ENCODE measurements at places on chromosomes 7 and 10. TPM values are rescaled to one million over a fixed set of nuclear protein-coding genes. Genes with fewer than 3 reads are reported as not detected.

- H3K4me1 ChIP-seq: no peaks in the 10 kb centered on the region
- peak overlapping the region; percentile 63 for H3K4me3 ChIP-seq
- no peak overlapping the region for H3K27ac ChIP-seq
- DNase-seq: no peak
- H3K36me3 ChIP-seq: no peaks in the 10 kb centered on the region
Measured at GRCh38 chr7:99579281-99579955, 18.6 kb upstream of the TMEM225B start.

- H3K27ac ChIP-seq: no peak overlapping the region
- no peaks in the 10 kb centered on the region for H3K4me1 ChIP-seq
- no peaks in the 10 kb centered on the region for H3K27me3 ChIP-seq
- H3K36me3 ChIP-seq: no peaks in the 10 kb centered on the region
- no peak for DNase-seq
- H3K4me3 ChIP-seq: no peak overlapping the region
Measured at GRCh38 chr10:78927257-78927995, 141.3 kb upstream of the ZMIZ1 start.

DNA sequence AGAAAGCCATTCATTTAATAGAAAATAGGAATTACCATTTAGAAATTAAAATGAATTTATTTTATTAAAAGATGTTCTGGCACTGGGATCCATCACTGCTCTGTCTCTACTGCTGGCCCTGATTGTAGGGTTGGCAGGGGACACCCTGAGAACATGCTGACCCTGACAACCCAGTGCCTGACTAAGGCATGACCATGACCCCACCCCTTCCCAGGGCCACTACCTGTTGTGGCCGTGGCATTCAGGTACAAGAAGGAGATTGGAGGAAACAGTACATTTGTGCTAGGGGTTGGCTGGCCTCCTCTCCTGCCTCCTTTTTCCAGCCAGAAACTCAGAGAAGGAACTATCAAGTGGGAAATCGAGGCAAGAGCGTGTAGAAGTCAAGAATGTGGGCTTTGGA is 197.0 kb upstream of the ZMIZ1 start:
- H3K4me1 ChIP-seq: no peaks in the 10 kb centered on the region
- no peak overlapping the region for H3K27ac ChIP-seq
- H3K36me3 ChIP-seq: no peaks in the 10 kb centered on the region
- H3K27me3 ChIP-seq: no peaks in the 10 kb centered on the region
- no peak overlapping the region for H3K4me3 ChIP-seq

- H3K36me3 ChIP-seq: no peaks in the 10 kb centered on the region
- no peaks in the 10 kb centered on the region for H3K27me3 ChIP-seq
- H3K4me3 ChIP-seq: no peak overlapping the region
- DNase-seq: no peak
Measured at GRCh38 chr10:131119626-131120355, 191.7 kb downstream of the TCERG1L start.

GRCh38 chr7:133365917-133366316 is 113.0 kb downstream of the EXOC4 start:
- no peaks in the 10 kb centered on the region for H3K27me3 ChIP-seq
- no peak overlapping the region for H3K27ac ChIP-seq
- H3K4me1 ChIP-seq: no peaks in the 10 kb centered on the region
- H3K36me3 ChIP-seq: no peaks in the 10 kb centered on the region
- H3K4me3 ChIP-seq: no peak overlapping the region
- peak; percentile 14 for DNase-seq

DNA sequence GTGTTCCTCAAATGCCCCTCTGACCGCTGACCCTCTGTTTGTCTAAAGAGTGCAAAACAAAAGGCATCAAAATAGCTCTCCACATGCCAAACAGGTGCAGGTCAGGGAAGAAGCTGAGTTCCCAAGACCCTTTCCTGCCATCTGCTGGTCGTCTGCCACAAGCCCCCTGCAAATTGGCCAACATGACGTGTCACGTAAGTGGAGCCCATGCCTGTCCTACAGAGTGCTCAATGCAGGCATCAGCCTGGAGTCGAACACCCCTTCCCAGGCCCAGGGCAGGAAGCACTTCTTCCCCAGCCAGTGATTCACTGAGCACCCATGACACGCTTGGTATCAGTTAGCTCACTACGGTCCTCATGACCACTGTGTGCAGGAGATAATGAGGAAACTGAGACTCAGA is 14.1 kb downstream of the TMEM72 start:
- H3K27me3 ChIP-seq: no peaks in the 10 kb centered on the region
- no peak for DNase-seq
- no peak overlapping the region for H3K4me3 ChIP-seq
- H3K27ac ChIP-seq: no peak overlapping the region

DNA sequence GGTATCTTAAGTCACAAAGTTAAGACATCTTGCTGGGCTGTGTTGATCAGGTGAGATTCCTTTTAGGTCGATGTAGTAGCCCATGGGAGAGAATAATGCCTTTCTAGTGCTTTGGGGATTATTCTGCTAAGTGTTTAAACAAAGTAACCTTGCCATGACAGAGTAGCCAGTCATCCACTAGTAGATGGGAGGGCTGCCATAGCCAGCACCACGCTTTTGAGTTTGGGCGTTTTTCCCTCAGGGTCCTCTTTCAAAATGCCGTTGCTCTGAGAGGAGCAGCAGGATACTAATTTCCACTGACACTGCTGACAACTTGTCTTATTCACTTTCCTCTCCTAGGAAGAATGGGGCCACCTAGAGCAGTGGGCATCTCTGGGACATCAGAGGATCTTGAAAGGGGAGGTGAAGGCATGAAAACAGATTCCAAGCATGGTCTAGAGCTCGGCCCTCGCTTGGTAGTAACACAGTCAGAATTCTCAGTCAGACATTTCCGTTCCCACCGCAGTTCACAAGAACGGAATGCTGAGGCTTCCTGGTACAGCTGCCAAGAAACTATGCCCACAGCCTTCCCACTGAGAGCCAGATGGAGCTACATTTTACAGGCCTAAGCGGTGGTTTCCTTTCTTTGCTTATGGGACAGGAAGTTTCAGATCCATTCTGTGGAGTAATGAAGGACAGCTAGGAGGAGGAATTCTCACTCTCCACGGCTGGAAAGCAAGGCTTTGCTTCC is 15.3 kb upstream of the RSU1 start:
- H3K27ac ChIP-seq: peak overlapping the region; percentile 21
- H3K4me1 ChIP-seq: no peaks in the 10 kb centered on the region
- no peaks in the 10 kb centered on the region for H3K27me3 ChIP-seq
- DNase-seq: no peak
- H3K36me3 ChIP-seq: no peaks in the 10 kb centered on the region
- H3K4me3 ChIP-seq: no peak overlapping the region

- peaks cover 7% of the 10 kb centered on the region for H3K4me1 ChIP-seq
- no peak overlapping the region for H3K27ac ChIP-seq
- H3K4me3 ChIP-seq: no peak overlapping the region
Measured at GRCh38 chr7:98868450-98868849, 1.4 kb downstream of the TMEM130 start.

- no peak for DNase-seq
- no peak overlapping the region for H3K27ac ChIP-seq
- H3K4me1 ChIP-seq: no peaks in the 10 kb centered on the region
- H3K4me3 ChIP-seq: no peak overlapping the region
Measured at GRCh38 chr10:11642566-11642965, 31.1 kb upstream of the USP6NL start.

DNA sequence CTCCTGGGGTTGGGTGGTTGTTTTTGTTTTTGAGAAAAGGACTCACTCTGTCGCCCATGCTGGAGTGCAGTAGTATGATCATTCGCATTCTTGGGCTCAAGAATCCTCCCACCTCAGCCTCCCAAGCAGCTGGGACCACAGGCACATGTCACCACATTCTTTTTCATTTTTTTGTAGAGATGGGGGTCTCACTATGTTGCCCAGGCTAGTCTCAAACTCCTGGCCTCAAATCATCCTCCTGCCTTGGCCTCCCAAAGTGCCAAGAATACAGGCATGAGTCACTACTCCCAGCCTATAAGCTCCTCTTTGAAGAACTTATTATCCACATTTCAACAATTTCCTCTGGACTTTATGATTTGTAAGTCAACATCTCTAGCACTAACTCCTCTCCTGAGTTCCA is 102.7 kb downstream of the KMT2C start:
- H3K4me3 ChIP-seq: no peak overlapping the region
- no peak for DNase-seq
- H3K4me1 ChIP-seq: no peaks in the 10 kb centered on the region
- H3K36me3 ChIP-seq: no peaks in the 10 kb centered on the region
- no peaks in the 10 kb centered on the region for H3K27me3 ChIP-seq

DNA sequence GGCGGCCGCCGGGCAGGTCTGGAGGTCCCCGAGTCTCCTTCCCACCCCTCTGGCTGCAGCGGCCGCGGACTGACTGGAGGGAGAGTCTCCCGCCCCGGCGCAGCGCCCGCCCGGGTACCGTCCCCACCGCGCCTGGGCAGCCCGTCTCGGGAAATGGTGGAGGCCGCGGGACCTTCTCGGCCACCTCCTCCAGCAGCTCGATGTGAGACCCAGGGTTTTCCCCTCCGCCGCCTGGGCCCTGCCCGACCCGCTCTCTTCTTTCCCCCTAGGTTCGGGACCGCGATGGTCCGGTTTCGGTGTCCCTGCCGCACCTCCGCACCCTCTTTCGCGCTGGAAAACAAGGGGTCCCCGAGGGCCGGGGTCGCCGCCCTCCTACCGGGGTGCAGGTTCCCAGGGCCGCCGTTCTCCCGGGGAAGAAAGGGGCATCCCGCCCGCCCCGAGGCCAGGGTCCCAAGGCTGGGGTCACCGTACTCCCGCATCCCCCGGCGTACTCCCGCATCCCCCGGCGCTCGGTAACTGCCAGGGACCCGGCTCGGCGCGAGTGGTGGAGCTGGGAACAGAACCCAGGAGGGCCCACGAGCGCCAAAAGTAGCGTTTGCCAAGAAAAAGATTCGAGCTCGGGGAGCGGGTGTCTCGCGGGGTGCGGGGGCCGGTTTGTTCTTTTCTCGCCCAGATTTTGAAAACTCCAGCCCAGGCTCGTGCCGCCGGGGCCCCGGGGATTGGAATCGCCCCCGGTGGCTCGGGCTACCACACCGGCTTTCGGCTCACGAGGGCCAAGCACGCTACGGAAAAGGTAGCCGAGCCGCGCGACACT is 3.4 kb downstream of the TNRC18 start:
- no peaks in the 10 kb centered on the region for H3K27me3 ChIP-seq
- DNase-seq: peak; percentile 35
- H3K4me1 ChIP-seq: peaks cover 13% of the 10 kb centered on the region

DNA sequence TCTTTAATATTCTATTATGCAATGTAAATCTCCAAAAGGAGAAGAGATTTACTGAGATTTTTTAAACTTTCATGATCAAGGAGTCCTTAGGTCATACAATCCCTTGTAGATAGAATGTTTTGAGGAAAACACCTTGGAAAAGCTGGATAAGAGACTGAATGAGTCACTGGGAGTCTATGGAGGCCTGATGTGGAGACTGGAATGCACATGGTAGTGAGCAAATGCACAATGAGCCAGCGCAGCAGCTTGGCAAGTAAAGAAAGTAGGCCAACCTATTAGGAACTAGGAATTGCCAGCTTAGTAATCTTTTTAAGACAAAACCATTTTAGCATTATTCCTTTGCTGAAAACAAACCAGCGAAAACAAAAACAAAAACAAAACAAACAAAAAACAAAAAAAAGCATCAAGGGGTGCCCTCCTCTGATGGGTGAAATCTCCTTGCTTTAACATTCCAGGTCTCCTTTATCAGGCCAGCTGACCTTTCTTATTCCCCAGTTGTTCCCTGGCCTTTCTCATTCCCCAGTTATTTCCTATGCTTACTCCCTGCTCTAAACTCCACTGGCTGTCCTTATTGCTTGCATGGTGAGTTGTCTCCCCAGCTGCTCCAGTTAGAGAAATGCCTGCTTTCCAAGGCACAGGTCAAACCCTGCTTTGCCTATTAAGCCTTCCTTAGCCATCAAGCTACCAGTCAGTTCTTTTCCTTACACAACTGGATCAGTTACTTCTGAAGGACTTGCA is 135.8 kb downstream of the PLCE1 start:
- H3K4me3 ChIP-seq: no peak overlapping the region
- no peaks in the 10 kb centered on the region for H3K36me3 ChIP-seq
- no peak for DNase-seq
- no peaks in the 10 kb centered on the region for H3K4me1 ChIP-seq
- H3K27me3 ChIP-seq: no peaks in the 10 kb centered on the region
- H3K27ac ChIP-seq: no peak overlapping the region

- no peaks in the 10 kb centered on the region for H3K36me3 ChIP-seq
- no peak for DNase-seq
- H3K27ac ChIP-seq: no peak overlapping the region
- no peaks in the 10 kb centered on the region for H3K27me3 ChIP-seq
- H3K4me3 ChIP-seq: no peak overlapping the region
Measured at GRCh38 chr10:97076781-97077180, 109.0 kb downstream of the SLIT1 start.

The ANKMY2 gene
- 6.2 TPM for total RNA-seq

The SLC18A3 gene
- not detected for total RNA-seq

The INTS15 gene
- total RNA-seq: 22.6 TPM

The BRAT1 gene
- 44.3 TPM for total RNA-seq

Data from uterus (tissue), 4 donors.